Aorta (tissue), 5 donors: ENCODE measurements at places on chromosomes 5 and 9.

- H3K27me3 ChIP-seq, result no peaks in the 10 kb centered on the region
- no peaks in the 10 kb centered on the region for H3K4me1 ChIP-seq
Observed at GRCh38 chr5:143525176-143525575, 121.7 kb upstream of the NR3C1 start.

- H3K4me1 ChIP-seq, result no peaks in the 10 kb centered on the region
- no peak overlapping the region for H3K27ac ChIP-seq
- H3K4me3 ChIP-seq, result no peak overlapping the region
- no peaks in the 10 kb centered on the region for H3K36me3 ChIP-seq
Observed at GRCh38 chr5:109125755-109126429, 283.9 kb downstream of the PJA2 start.

- H3K36me3 ChIP-seq, result no peaks in the 10 kb centered on the region
- no peak overlapping the region for H3K27ac ChIP-seq
- H3K4me1 ChIP-seq, result no peaks in the 10 kb centered on the region
Observed at GRCh38 chr9:28999057-28999456, 1425.8 kb upstream of the C9orf72 start.

GRCh38 chr5:91306497-91306896 is 76.6 kb downstream of the ARRDC3 start:
- no peak overlapping the region for H3K27ac ChIP-seq
- no peaks in the 10 kb centered on the region for H3K36me3 ChIP-seq
- H3K4me3 ChIP-seq, result no peak overlapping the region
- H3K4me1 ChIP-seq, result no peaks in the 10 kb centered on the region

- H3K27me3 ChIP-seq, result no peaks in the 10 kb centered on the region
- no peaks in the 10 kb centered on the region for H3K4me1 ChIP-seq
- no peak for DNase-seq
Observed at GRCh38 chr5:180689775-180690174, 40.4 kb upstream of the FLT4 start.

DNA sequence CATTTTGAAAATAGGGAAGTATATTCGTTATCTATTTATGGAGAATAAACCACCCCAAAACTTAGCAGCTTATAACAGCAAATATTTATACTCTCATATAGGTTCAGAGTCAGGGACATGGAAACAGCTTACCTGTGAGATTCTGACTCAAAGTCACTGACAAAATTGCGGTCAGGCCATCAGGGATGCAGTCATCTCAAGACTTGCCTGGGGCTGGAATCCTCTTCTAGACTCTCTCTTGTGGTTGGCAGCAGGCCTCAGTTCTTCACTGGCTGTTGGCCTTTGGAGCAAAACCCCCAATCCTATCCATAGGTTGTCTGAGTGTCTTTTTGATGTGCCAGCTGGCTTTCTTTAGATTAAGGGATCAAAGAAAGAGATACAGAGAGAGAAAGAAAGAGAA is 275.6 kb downstream of the SEC61B start:
- no peaks in the 10 kb centered on the region for H3K27me3 ChIP-seq
- no peak overlapping the region for H3K4me3 ChIP-seq
- no peaks in the 10 kb centered on the region for H3K4me1 ChIP-seq
- no peak overlapping the region for H3K27ac ChIP-seq
